Activated CD4-positive, alpha-beta memory T cell treated with anti-CD3 and anti-CD28 coated beads for 36 hours (primary cell): ENCODE measurements at places on chromosomes 5 and 9.

DNA sequence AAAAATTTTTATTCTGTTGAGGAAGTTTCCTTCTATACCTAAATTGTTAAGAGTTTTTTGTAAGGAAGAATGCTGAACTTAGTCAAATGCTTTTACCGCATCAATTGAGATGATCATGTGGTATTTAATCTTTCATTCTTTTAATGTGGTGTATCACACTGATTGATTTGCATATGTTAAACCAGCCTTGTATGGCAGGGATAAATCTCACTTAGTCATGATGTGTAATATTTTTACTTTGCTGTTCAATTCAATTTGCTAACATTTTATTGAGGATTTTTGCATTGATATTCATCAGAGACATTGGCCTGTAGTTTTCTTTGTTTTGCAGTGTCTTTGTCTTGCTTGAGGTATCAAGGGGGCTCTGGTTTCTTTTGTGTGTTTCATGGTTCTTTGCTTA is 125.3 kb upstream of the MEF2C start:
- no peak for DNase-seq

- no peak for DNase-seq
These were observed 29.3 kb downstream of the TLR4 start for GRCh38 chr9:117733465-117733864.

DNA sequence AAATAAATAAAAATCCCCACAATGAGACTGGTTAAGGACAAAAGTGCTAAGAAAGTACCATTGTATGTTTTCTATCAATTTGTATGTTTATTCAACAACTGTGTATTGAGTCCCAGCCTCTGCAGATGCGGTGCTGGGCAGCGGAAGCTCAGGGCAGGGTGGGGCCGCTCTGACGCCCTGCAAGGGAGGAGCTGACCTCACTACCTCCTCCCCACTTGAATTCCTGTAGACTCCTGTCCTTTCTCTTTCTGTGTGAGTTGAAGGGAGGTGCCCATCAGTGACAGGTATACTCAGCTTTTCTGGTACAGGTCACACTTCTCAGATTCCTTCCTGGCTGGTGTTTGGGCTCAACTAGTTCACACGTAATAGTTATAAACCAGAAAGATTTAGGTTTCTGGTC is 27.0 kb downstream of the ANGPTL2 start:
- DNase-seq = no peak

GRCh38 chr5:109762821-109763220 is 73.1 kb downstream of the MAN2A1 start:
- no peak for DNase-seq

DNA sequence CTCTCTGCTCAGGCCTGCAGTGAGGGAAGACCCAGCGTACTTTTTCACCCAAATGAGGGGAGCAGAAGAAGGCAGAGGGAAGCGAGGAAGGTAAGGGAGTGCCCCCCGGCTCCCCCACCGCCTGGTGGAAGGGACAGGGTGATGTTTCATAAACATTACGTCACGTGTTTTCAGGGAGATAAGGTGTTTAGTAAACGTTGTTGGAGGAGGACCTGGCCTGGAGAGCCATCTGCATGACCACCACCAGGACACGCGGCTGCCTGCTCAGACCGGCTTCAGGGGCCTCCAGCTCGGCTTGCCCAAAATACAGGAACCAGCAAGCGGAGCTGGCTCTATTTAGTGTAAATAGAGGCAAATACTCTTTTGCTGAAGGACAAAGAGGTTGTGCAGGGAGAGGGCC is 40.0 kb upstream of the C5orf58 start:
- no peak for DNase-seq

DNA sequence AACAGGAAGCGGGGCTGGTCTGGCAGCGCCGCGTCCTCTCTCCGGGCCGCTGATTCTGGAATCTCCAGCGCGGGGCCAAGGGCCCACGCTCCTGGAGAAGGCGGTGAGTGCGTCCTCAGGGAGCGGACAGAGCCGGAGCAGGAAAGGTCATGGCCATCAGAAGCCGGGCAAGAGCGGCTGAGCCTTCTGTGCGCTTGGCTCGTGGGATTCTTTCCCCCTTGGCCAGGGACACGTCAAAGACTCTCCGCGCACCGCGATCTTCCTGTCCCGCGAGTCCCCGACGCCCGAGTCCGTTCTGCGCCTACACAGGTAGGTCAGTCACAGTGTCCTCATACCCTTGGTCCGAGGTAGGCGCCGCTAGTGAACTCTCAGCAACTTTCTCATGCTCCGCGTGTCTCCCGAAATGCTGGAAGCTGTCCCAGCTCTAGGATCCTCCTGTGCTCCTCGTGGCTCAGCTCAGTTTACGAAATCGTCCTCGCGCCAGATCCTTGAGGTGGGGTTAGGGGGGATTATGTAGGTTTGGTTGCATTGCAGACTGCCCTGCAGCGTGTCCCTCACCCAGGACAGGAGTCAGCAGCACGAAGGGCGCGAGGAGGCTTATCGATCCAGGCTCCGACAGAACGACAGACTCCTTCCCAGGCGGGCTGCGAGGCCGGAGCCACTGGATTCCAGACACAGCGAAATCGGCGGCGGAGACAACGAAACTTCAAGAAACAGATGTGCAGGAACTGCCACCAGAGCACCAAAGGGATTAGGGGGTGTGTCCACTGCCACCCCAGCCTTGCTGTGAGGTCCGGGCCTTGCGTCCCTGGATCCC is 8.7 kb downstream of the LHX6 start:
- no peak for DNase-seq

DNA sequence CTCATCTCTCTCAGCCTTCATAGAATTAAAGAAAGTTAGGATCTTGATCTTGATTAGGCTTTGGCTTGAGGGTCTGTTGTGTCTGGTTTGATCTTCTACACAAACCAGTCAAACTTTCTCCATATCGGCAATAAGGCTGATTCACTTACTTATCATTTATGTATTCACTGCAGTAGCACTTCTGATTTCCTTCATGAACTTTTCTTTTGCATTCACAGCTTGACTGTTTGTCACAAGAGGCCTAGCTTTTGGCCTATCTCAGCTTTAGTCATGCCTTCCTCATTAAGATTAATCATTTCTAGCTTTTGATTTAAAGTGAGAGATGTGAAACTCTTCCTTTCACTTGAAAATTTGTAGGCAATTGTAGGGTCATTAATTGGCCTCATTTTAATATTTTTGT is 62.8 kb downstream of the SH3RF2 start:
- no peak for DNase-seq

GRCh38 chr9:114200721-114201300 is 45.5 kb downstream of the COL27A1 start:
- no peak for DNase-seq

DNA sequence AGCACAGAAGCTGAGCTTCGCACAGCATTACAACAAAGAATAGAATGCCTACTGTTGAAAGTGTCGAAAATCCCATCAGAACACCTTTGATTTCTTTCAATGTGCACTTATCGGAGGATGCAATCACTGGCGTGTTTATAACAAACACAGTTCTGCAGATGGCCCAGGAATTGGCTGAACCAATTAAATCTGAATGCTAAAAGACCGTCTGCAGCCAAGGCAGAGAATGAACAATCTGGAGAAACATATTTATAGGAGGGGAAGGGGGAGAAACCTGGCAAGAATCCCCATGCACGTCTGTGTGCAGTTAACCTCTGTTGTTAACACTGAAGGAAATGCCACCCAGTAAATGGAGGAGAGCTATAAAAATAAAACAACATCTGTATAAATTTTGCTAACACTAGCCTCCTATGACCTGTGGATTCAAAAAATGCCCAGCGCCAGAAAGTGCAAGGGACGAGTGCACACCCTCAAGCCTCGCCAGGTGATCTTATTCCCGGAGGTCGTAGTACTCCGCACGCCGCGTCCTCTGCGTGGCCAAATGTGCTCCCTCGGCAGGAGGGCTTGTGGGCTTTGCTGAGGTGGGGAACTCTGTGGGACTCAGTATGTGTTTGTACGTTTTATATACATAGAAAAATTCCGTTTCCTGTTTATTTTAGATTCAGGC is 56.8 kb downstream of the PTCH1 start:
- DNase-seq = no peak

DNA sequence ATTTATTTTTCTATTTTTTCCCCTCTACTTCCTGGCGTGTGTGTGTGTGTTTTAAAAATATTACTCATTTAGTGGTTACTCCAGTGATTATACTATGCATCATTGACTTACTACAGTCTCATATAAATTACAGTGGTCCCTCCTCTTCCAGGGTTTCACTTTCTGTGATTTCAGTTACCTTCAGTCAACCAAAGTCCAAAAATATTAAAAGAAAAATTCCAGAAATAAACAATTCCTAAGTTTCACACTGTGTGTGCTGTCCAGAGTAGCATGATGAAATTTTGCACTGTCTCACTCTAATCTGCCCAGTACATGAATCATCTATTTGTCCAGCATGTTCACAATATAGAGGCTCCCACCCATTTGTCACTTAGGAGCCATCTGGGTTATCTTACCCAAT is 47.4 kb upstream of the CCDC112 start:
- DNase-seq = no peak

- DNase-seq = no peak
These were observed 406.9 kb upstream of the ACTBL2 start for GRCh38 chr5:57889558-57889957.

DNA sequence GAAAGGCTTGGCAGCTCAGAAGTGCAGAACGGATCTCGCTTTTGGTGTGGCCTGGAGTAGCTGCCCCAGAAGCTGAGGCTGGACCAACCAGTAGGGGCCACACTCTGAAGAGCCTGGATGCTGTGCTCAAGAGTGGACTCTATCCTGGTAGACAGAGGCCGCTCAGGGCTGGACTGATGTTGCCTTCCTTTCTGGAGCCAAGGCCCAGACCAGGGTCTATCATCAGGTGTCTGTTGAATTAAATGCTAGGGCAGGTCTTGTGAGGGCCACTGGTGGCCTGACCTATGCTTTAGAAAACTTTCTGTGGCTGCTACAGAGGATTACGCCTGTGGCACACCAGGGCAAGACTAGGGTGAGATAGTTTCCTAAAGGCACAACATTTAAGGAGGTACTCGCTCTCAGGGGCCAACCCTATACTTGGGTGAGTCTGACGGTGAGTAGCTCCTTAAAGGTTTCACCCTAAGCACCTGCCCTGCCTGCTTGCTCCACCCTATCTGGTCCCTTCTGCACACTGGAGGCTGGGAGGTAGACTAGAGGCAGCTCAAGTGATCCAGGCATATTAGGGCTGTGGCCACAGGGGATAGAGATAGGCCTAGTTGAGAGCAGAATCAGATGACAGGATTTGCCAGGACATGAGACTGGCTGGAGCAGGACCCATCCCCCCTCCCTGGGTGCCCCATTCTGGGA is 9.8 kb upstream of the IRF1 start:
- peak; percentile 10 for DNase-seq

DNA sequence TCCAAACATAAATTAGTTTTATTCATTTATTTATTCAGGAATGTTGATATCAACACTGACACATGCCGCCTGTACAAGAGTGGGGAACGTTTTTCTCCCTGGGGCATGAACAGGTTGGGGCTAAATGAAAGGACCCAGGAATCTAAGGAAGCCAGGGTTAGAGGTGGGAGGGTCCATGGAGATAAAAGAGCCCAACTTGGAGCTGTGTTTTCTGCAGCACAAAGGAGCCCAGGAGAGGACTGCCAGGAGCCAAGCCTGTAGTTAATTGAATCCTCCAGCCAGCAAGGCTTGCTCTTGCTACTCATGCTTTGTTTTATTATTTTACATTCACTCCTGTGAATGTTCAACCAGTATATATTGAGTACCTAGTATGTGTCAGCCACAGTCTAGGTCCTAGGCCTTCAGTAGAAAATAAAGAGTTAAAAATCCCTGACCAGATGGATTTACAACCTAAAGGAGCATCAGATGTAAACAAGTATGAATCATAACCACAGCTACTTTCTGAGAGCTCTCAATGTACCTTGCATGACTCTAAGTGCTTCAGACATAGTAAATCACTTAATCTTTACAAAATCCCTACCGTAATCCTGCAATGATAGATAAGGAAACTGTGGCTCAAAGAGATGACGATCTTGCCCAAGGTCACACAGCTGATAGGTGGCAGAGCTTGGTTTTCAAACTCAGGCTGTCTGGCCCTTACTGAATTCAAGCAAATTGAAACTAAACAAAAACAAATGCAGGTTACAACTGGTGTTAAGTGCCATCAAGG is 69.8 kb downstream of the ASTN2 start:
- no peak for DNase-seq
